Astrocyte (in vitro differentiated cells and primary cell): ENCODE measurements at places on chromosomes 2 and 18.
A peak's percentile ranks its signal among the peaks of the same experiment; 100 is the strongest.

GRCh38 chr2:218631837-218632236 is 24.1 kb downstream of the PLCD4 start:
- peak; percentile 27 for DNase-seq

- peak; percentile 97 for DNase-seq
These were observed 28.3 kb upstream of the ITGB6 start for GRCh38 chr2:160228141-160228917.

DNA sequence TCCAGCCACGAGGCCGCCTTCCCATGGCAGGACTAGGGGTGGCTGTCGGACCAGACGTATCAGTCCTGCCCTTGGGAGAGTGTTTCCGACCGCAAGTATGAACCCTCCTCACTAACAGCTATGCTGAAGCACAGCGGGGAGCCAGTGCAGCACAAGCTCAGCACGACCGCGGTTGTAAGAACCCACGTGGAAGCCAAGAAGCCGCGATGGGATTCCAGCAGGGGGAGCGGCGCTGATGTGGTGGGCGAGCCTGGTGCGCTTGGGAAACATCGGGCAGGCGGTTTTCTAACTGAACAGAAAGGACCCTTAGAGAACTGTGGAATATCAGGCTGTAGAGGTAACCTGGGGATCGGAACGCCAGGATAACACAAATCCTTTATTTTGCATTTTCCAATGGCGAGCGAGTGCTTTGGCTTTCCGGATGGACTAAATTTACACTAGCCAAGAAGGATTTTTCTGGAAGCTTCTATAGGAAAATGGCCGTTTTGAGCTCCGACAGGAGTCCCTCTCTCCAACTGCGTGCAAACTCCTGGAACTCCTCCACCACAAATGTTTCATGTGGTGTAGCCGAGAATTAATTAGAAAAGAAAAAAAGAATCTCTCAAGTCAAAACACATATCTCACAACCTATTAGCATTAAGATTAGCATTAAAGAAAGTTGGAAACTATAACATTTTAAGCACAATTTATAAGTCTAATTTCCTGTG is 132.0 kb upstream of the MYCN start:
- no peak for DNase-seq

GRCh38 chr2:232075080-232075479 is 113.6 kb downstream of the DIS3L2 start:
- DNase-seq, result no peak

GRCh38 chr18:46630160-46630559 is 26.9 kb downstream of the LOXHD1 start:
- DNase-seq, result peak; percentile 22

- DNase-seq, result no peak
These were observed 34.9 kb downstream of the OSBPL1A start for GRCh38 chr18:24362757-24363156.

DNA sequence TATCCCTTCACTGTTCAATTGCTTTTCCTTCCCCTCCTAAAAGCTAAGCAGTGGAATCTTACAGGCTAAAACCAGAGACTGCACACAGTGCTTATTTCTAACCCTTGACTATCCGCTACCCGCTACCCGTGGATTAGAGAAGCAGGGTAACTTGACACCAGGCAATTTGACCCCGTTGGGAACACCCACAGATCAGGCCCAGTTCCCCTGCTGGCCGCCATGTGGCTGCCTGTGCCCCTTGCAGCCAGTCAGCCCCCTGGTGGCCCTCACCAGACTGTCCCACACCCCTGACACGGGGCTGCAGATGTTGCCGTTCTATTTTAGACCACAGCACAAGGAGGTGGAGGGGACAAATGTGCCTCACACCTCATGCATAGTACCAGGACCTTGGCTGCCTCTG is 74.8 kb downstream of the TXNL1 start:
- DNase-seq, result no peak

- DNase-seq, result no peak
These were observed 32.2 kb upstream of the IGFBP5 start for GRCh38 chr2:216727346-216728122.

DNA sequence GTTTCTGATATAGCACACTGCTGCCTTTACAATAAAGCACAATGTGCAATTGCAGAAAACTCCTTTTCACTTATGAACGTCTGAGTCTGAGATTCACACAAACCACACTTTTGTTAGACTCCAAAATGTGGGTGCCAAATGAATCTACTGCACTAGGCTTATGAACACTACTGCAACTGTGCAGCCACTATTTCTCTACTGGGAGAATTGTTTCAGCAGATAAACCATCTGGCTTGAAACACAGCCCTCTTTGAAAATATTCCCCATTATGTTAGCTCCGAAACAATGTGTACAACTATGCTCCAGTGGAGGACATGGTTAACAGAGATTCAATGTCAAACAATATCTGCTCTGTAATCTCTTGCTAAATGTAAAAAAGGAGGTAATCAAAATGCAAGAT is 188.7 kb upstream of the ZEB2 start:
- DNase-seq, result no peak

DNA sequence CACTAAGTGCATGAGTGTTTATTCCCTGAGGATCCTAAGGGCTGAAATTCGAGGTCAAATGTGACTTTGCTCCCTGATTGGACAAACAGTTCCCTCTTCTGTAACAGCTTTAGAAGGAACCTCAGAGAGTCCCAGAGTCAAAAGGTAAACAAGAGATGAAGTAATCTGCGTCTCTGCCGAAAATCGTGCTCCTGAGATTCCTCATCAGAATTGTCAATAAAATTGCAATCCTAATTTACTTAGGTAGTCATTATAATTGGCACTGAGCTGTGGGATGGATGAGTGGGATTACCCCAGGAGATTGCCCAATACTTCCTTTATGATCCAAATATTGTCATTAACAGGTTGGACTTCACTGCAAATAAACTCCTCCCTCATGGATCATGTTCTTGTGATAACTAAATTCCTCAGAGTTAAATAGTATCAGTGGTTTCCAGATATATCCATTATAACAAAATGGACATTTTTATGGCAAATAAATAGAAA is 907 bp upstream of the SUCLG1 start:
- DNase-seq, result no peak

GRCh38 chr2:182375862-182376261 is 51.0 kb downstream of the PDE1A start:
- DNase-seq, result no peak
